ENCODE measurements at places on chromosomes 3 and 15.

DNA sequence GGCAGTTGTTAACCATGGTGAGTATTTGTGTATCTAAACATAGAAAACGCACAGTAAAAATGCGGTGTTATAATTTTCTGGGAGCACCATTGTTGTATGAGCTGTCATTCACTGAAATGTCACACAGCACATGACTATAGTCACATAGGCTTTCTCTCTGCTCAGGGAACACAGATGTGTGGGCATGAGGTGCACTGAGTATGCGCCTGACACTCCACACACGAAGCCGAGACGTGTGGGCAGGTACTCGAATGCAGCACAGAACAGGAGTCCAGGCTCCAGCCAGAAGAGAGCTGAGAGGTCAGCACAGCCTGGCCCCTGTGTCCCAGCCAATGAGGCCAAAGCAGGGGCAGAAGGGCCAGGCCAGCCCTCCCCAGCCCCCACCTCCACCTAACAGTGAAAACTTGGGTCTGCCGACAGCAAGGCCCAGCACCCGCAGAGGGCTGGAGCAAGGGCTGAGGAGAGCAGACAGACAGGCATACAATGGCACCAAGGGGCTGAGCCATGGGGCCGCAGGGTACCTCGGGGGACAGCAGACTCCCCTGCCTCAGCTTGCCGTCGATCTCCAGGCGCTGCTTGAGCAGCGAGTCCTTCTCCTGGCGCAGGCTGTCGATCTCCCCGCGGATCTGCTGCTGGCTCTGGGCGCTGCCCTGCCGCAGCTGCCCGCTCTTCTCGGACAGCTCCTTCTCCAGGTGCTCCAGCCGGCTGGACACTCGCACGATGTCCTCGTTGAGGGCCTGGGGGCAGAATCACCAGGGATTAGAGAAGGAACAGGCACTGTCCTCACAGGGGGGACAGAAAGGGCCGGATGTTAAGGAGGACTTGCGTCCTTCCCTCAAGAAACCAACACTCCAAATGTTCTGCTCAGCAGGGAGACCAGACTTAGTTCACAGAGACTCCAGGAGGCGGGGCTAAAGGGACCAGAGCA, 24.0 kb downstream of the KIF7 start:
- no peak for DNase-seq

GRCh38 chr3:145094355-145094941, 1066.5 kb downstream of the PLOD2 start:
- DNase-seq = peak; percentile 87

GRCh38 chr3:10930666-10931040, 61.9 kb upstream of the SLC6A1 start:
- DNase-seq = no peak

DNA sequence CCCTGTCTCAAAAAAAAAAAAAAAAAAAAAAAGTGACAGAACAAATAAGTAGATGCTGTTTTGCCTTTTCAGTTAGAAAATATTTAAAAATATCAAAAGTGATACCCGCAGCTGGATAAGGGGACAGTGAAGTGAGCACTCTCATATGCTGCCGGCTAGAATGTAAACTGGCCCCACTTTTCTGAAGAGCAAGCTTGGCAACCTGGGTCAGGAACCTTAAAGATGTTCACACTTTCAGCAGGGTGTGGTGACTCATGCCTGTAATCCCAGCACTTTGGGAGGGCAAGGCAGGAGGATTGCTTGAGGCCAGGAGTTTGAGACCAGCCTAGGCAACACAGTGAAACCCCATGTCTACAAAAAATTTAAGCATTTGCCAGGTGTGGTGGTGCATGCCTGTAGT, 17.4 kb downstream of the FSD2 start:
- DNase-seq = no peak

GRCh38 chr3:97125902-97126499, 311.6 kb downstream of the EPHA6 start:
- DNase-seq = no peak

- DNase-seq = no peak
Observed at GRCh38 chr15:100544338-100544841, 15.6 kb upstream of the CERS3 start.

- peak; percentile 53 for DNase-seq
Observed at GRCh38 chr15:63945007-63945788, 101.1 kb downstream of the DAPK2 start.

DNA sequence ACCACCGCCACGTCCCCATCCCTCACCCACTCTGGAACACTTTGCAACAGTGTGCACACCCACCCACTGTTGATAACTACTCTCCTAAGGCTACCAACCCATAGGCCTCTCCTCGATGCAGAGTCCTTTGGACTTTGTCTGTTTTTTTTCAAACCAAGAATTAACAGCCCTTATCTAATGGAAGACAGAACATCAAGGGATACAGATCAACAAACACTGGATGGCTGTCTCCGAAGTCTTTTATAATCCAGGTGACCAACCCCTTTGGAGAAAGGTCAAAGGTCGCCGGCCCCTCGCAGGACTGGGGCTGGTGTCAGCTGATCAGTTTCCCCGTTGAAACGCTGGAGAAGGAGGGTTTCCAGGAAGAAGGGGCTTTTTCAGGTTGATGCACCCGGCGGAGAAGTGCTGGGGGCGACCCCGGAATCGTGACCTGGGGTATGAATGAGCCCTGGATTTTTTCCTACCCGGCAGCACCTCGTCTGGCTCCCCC, 532 bp downstream of the B4GALT4 start:
- no peak for DNase-seq
